ENCODE measurements at places on chromosomes 6 and 20.

DNA sequence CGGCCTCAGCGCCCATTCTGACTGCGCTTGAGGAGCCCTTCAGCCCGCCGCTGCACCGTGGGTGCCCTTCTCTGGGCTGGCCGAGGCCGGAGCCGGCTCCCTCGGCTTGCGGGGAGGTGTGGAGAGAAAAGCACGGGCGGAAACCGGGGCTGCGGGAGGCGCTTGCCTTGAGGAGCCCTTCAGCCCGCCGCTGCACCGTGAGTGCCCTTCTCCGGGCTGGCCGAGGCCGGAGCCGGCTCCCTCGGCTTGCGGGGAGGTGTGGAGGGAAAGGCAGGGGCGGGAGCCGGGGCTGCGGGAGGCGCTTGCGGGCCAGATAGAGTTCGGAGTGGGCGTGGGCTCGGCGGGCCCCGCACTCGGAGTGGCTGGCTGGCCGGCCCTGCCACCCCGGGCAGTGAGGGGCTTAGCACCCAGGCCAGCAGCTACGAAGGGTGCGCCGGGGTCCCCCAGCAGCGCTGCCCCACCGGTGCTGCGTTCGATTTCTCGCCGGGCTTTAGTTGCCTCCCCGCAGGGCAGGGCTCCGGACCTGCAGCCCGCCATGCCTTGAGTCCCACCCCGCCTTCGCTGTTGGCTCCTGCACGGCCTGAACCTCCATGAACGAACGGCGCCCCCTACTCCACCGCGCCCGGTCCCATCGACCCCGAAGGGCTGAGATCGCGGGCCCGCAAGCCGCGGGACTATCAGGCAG is 45.7 kb upstream of the MCUR1 start:
- no peak for ATAC-seq

DNA sequence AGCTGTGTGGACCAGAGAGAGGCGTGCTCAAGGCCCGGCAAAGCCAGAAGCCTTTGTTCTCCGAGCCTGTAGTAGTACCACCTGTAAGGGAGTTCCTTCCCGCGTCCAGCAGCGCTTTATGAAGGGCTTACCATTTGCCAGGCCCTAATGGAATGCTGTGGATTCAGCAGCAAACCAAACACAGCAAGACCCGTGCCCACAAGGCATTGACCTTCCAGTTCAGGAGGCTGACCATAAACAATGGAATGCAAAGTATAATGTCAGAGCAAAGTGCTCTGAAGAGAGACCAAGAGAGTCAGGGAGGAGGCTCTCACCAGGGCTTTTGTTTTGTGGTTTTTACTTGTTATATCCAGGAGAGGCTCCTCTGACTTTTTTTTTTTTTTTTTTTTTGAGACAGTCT is 209.8 kb downstream of the ZMYND8 start:
- ATAC-seq: no peak

- ATAC-seq: no peak
Observed at GRCh38 chr20:8492173-8492572, 360.1 kb downstream of the PLCB1 start.

DNA sequence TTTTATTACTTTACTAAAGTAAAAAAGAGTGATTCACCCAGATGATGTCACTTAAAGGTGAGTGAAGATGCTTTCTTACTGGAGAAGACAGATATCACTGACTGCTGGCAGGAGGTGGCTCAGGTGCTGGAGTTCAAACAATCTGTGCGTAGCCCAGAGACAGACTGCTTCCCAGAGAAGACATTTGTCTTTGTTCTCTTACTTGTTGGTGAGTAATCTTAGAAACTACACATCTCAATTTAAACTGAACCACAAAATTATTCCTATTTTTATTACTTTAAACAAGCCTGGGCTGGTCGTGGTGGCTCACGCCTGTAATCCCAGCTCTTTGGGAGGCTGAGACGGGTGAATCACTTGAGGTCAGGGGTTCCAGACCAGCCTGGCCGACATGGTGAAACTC is 92.2 kb downstream of the CEP162 start:
- no peak for ATAC-seq

GRCh38 chr20:62550087-62550632 is 74.4 kb upstream of the GATA5 start:
- ATAC-seq: peak; percentile 23

GRCh38 chr20:2820084-2820895 is 4.1 kb downstream of the TMEM239 start:
- ATAC-seq: no peak

- ATAC-seq: no peak
Observed at GRCh38 chr6:14634072-14634471, 516.5 kb downstream of the CD83 start.

DNA sequence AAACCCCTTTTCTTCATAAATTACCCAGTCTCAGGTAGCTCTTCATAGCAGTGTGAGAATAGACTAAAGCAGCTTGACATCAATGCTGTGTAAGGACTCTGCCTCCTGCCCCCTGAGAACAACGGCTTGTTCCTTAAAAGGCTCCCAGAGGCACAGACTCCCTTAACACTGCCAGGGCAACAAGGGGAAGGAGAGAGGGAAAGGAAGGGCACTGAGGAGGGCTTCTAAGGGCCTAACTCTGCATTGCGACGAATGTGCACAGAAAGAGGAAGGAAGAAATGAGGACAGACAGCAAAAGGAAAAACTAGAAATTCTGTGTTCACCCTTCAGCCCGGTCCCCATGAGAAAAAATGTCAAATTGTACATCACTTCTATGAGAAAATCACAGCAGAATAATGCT is 74.0 kb downstream of the AGPAT4 start:
- ATAC-seq: no peak

- ATAC-seq: peak; percentile 31
Observed at GRCh38 chr6:153580776-153581175, 449.7 kb upstream of the RGS17 start.

- ATAC-seq: no peak
Observed at GRCh38 chr20:52899041-52899608, 73.0 kb upstream of the TSHZ2 start.

- no peak for ATAC-seq
Observed at GRCh38 chr20:24948939-24949679, at the start of gene CST7. CST7 (plus strand) TSS chr20:24949269; CDS start chr20:24949506, 237 bp downstream.

- ATAC-seq: no peak
Observed at GRCh38 chr6:107625264-107625663, 135.3 kb downstream of the SOBP start.
